ENCODE measurements at places on chromosomes 4 and X. TPM values are rescaled to one million over a fixed set of nuclear protein-coding genes. Genes with fewer than 3 reads are reported as not detected.

GRCh38 chr4:57144466-57144865, 34.3 kb upstream of the IGFBP7 start:
- DNase-seq = no peak

DNA sequence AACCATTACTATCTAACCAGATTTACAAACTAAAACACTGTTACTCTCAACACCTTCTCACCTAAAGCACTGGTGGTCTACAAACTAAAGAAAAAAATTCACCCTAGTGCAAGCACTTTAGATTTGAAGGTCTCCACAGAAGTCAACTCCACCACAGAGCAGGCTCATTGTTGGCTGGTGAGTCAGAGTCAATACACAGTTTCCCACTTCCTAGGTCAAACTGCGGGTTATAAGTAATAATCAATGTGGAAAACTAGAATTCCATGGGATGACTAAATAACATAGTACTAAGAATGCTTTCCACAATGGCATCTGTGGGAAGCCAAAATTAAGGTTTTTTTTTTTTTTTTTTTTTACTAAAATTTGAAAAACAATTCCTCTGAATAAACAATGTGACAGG, 191.8 kb downstream of the PDGFC start:
- DNase-seq = no peak

DNA sequence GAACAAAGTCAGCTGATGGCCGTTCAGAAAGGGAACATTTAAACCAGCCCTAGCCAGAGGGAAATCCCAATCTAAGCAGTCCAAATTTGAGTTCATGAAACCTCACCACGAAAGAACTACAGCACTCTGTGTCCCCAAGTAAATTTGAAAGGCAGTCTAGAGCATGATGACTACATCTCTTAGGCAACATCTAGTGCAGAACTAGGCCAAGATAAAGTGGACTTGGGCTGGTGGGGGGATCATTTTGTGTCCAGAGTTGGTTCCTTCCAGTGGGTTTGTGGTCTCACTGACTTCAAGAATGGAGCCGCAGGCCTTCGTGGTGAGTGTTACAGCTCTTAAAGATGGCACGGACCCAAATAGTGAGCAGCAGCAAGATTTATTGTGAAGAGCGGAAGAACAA, 64.9 kb downstream of the KLHL4 start:
- no peak for DNase-seq

DNA sequence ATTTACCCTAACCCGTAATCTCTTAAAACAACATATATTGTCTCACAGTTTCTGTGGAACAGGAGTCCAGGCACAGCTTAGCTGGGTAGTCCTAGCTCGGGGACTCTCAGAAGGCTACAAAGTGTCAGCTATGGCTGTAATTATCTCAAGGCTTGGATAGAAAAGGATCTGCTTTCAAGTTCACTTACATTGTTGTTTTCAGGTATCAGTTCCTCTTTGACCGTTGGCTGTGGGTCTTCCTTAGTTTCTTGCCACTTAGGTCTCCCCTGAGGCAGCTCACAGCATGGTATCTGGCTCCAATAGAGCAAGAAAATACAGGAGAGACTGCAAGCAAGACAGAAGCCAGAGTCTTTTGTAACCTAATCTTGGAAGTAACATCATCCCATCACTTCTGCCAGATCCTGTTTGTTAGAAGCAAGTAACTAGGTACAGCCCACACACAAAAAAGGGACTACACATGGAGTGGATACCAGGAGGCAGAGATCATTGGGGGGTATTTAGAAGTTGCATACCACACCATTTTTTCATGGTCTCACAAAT, 137.0 kb downstream of the MAGEB5 start:
- DNase-seq = no peak

- DNase-seq = peak; percentile 78
Measured at GRCh38 chr4:145679991-145680455, at the start of gene C4orf51. Gene C4orf51 (plus strand): TSS chr4:145680146. CDS start chr4:145680204, 58 bp downstream.

- DNase-seq = peak; percentile 78
Measured at GRCh38 chr4:145098675-145099037, 545 bp downstream of the ABCE1 start.

GRCh38 chrX:82384401-82384800, 1123.7 kb upstream of the POU3F4 start:
- no peak for DNase-seq

DNA sequence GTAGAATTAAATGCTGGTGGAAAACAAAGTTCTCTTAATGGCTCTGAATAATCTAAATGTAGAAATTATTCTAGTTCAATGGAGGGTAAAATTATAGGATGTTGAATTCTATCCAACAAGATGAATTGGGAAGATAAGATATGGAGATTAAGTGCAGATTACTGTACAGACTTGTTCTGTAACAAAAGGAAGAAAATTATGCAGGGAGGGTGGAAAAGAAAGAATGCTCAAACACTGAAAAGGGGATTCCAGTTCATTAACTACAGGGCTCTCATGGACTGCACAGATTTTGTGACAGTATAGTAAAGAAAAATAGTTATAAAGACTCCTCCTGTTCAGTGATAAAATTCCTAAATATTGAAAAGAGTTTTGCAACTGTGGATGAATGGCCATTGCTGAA, 1794.0 kb upstream of the PCDH7 start:
- no peak for DNase-seq

DNA sequence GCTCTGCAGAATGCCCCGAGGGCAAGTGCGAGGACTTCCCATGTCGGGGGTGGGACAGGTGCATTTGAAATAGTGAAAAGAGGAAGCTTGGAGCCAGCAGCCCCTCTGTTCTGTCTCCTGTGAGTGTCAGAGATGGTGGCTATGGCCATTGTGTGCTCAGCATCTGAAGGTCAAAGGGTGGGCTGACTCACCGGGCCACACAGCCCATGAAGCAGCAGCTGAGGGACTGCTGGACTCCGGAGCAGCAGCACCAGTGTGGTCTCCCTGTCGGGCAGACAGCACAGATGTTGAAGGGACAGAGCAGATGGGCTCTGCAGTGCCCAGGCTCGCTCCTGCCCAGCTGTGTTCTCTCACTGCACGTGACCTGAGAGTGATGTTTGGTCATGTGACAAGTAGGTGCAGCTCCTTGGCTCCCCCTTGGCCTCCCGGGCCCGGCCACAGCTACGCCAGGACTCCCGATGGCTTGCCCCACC, 53.5 kb downstream of the TBC1D14 start:
- peak; percentile 66 for DNase-seq

DNA sequence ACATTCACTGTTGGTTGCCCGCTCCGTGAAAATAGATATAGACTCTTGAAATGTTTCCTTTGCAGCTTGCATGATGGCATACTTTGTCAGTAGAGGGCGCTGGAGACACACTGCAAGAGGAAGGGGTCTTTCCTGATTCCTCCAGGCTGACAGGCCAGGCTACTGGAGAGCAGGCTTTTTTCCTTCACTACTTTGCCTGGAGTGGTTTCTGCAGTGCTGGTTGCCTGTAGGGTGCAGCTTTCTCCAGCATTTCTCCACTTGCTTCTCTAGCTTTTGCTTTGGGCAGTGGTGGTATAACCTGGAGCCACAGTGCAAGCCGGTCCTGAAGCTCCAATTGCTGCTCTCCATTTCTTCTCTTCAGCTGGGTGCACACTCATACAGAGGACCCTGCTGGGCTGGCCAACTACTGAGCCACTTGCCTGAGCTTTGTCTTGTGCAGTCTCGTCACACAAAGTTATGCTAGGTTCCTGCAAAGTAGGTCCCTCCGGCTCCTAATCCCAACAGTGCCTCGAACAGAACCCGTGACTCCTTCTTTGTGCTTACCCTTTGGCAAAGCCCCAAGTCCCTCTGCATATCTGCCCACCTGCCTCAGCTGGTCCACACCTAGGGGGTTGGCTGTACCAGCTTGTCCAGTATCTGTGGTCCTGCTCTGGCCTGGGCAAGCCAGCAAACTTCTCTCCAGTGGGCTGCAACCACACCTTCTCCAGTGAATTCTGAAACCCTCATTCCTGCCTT, 46.3 kb downstream of the RASSF6 start:
- peak; percentile 84 for DNase-seq

DNA sequence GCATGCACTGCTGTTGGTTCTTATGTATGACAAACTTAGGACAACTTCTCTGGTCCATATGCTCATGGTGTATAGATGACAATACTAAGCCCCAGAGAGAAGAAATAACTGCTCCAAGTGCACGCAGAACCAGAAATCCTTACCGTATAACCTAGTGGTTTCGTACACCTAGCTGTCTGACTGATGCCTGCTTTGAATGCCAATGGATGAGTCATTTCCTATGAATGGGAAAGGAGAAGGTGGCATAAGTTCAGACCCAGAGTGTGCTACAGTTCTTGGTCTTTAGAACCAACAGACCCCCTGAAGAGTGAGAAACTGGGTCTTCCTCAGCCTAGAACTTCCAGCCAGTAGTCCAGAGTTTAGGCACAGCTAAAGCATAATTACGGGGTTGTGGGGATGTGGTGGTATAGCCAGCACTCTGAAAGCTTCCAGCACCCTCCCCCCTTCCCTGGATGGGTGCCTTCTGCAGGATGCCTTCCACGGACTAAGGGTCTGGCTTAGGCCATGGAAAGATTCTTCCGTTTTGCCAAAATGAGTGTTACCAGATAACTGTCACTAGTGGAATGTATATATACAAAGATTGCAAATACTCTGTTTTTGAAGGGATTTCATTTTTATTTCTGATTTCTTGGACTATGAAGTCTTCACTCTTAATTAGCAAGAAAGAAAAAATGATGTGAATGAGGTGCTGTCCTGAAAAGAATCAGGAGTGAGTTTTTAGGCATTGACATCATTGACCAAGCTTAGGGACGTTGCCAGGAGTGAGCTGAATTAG, 84.6 kb upstream of the PACRGL start:
- no peak for DNase-seq

- no peak for DNase-seq
Measured at GRCh38 chrX:74523870-74524735, 90.3 kb downstream of the RLIM start.

- no peak for DNase-seq
Measured at GRCh38 chr4:15021311-15021710, 19.0 kb downstream of the CPEB2 start.

DNA sequence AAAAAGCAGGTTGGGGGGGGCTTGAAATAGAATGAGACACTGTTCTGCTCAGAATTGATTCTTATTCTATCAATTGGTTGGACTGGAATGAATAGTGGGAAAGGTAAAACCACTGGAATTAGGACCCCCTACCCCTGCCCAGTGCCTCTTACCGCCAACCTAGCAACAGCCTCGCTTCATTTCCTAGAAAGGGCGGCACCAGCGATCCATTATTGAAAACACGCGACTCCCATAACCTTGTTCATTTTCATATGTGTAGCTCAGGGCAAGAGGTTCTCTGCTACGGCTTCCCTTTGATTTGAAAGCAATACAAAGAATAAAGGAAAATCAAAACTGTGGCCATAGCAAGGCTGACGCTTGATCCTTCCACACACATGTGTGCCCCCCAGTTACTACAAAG, 33.7 kb downstream of the IDS start:
- DNase-seq = no peak

GRCh38 chr4:2695346-2696060, 60.6 kb downstream of the TNIP2 start:
- DNase-seq = no peak

Gene MID1IP1
- polyA plus RNA-seq = 61.1 TPM

Gene ELOVL6
- 2.7 TPM for polyA plus RNA-seq

Gene GPR173
- polyA plus RNA-seq = 0.27 TPM

Gene RAB40AL
- 0.06 TPM for polyA plus RNA-seq

Gene SSX2B
- polyA plus RNA-seq = not detected

Gene HTN1
- polyA plus RNA-seq = not detected

Gene GNRHR
- not detected for polyA plus RNA-seq

Gene UGT2B17
- polyA plus RNA-seq = 229 TPM

All from small intestine (tissue), 16 donors.